ENCODE measurements at places on chromosomes 11 and 22.

- no peak for DNase-seq
Observed at GRCh38 chr11:10566257-10566957, 2.1 kb downstream of the LYVE1 start.

DNA sequence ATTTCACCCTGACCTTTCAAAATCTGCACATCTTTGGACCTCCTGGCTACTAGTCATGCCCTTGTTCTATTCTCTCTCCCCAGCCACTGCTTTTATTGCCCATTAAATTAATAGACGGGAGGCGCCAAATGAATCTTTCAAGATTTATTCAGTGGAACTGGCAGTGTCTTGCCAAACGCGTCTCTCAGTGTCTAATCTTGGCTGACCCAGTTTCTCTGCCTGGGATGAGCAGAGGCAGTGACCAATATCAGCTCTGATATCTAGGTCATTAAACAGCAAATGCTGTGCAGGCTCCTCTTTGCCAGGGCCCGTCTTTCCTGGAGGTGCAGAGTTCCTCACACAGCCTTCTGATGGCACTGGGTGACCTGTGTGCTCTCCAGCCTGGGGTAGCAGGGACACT lies 74.0 kb downstream of the TRAF6 start:
- DNase-seq, result no peak

DNA sequence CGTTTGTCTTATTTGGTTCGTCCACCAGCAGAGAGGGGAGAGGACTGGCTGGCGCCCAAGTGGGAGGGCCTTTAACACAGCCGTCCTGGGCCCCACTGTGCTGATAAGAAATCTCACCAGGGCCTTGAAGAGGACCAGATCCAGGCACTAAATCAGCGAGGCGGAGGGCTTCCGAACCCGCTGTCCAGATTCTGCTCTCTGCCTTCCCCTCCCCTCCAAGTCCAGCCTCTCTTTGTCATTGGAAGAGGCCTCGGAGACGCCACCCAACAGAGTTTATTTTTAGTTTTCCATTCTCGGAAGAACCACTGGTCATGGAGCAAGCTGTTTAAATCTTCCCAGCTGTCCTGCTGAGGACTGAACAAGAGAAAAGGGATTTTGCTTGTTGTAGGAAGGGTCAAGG lies 9.3 kb upstream of the FXYD6 start:
- DNase-seq, result no peak

DNA sequence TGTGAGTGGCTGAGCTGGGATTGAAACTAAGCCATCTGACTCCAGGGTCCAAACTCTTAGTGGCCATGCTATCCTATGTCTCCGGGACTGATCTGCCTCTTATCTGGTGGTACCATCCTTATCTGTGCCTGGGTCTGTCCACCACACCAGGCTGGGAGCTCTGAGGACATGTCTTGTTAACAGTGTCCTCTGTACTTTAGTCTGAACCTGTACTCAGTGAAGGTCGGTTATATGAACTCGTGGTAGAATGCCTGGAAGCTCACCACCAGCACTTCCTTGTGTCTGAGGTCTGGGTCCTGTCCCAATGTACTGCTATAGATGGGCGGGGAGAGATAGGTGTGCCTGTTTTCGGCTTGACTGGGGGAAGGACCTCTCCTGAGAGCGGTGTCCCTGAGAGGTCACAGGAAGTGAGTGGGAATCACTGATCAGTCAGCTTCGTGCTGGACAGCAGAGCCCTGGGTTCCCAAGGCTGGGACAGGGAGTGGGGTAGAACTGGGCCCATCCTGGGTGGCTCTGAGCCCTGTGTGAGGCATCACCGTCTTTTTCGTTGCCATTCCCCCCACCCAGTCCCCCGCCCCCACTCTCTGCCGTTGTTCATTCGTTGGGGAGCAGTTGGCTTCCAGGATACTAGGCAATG lies 8.9 kb downstream of the MYO7A start:
- no peak for DNase-seq

DNA sequence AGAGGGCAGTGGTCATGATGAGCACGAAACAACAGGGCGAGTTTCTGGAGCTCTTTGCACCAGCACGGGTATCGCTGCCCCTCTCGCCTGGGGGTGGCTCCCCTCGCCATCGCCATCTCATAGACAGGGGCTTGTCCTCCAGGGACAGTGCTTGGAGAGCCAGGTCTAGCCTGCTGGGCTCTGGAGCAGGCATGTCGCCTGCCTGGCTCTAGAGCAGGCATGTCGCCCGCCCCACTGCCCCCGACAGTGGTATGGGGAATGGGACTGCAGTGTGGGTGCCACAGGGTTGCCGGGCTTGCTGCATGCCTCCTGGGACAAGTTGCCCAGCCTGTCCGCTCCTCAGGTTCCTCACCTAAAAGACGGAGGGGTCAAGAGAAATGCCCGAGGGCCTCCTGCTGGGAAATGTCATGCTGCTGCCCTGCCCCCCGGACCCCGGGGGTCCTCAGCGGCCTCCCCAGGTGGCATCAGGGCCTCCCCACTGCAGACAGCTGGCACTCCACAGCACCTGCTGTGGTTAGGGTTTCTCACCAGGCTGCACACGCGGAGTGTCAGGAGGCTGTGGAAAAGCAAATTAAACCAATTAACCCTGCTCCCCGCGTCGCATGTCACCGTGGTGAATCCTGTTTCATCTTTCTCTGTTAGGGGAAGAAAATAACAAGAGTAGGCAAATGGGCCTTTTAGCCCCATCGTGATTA lies 403.0 kb downstream of the TBC1D22A start:
- no peak for DNase-seq

DNA sequence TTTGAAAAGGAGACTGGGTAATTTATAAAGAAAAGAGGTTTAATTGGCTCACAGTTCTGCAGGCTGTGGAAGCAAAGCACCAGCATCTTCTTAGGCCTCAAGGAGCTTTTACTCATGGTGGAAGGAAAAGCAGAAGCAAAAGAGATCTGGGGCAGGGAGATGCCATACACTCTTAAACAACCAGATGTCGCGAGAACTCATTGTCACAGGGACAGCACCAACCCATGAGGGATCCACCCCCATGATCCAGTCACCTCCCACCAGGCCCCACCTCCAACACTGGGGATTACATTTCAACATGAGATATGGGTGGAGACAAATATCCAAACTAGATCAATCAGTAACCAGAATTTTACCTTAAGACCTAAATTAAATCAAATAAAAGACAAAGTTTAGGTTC lies 87.2 kb downstream of the C11orf91 start:
- DNase-seq, result no peak

DNA sequence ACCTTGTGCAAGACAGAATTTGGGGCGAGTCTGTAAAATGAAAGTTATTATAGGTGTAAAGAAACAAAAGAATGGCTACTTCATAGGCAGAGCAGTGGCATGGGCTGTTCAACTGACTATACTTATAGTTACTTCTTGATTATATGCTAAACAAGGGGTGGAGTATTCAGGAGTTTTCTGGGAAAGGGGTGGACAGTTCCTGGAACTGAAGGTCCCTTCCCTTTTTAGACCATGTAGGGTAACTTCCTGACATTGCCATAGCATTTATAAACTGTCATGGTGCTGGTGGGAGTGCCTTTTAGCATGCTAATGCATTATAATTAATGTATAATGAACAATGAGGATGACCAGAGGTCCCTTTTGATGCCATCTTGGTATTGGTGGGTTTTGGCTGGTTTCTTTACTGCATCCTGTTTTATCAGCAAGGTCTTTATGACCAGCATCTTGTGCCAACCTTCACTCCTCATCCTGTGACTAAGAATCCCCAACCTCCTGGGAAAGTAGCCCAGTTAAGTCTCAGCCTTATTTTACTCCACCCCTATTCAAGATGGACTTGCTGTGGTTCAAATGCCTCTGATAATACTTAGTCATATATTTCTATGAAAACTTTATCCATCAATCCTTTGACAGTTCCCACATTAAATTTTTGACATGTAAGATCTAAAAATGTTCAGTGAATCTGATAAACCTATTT lies 118.6 kb downstream of the ARHGAP42 start:
- no peak for DNase-seq

DNA sequence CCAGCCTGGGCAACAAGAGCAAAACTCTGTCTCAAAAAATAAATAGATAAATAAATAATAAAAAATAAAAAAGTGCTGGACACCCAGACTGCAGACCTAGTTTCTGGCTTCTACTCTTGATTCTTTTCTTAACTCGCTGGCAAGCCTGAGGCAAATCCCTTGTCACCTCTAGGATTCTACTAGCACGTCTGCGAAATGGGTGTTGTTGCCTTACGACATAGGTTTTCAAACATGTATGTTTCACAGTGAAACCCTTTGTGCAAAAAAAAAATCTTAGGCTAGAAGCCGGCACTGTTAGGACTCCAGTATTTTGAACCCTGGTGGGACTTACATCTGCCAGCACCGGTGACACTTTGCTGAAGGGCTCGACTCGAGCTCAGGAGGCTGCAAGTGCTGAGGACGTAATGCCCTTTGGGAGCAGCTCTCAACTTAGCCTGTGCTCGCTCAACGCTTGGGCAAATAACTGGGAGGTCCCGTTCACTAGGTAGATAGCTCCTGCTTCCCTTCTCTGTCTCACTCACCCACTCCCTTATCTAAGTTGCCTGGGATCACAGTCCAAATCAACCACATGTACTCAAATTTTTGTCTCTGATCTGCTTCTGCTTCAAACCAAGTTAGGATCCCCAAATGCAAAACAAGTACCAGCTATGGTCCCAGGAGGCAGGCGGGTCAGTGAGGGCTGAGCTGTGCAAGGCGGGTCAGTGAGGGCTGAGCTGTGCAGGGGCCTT lies 34.7 kb upstream of the MYH9 start:
- no peak for DNase-seq

DNA sequence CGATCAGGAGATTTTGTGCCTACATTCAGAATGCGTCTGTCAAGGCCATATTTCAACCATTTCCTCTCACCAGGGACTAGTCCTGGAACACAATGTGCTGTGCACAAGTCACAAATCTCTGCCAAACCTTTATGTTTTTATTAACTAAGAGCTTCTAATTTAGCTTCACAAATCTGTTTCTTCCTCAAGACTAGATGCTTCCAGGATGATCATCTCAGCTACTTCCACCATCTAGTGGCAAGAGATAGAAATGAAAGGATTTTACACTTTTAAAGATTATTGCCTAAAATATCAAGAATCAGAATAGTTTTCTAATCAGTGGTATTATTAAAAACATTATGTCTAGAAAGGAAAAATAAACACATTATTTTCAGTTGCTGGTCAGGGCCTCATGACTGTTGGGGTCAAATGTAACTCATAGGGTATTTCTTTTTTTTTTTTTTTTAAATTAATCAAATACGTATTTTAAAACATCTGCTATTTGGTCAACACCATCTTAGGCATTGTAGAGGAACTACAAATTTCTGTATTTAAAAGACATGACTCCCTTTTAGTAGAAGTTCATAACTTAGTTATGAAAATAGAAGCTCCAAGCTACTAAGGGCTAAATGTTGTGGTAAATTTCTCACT lies 1102.6 kb downstream of the DLG2 start:
- no peak for DNase-seq

DNA sequence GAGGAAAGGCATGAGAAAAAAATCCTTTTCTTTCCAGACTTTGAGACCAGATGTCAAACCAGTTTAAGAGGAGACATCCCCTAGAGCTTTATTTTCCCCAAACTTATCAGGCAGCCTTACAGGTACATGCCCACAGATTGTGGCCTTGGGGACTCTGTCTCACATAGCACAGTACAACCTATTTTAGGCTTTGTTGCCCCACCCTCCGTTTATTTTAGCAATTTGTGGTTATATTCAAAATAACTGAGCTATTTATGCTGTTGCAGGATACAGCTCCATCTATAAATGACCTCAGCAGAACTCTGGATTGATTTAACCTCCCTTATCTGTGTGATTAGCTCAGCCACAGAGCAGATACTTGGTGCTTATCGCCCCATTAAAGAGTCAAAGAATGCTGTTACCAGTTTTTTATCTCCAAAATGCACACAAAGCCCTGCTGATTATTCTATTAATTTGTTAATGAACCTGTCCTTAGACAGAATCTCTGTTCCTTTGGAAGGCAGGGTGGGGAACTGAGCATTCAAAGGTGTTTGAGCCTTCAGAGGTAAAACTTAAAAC lies 525.2 kb downstream of the OPCML start:
- no peak for DNase-seq

GRCh38 chr22:38350444-38351359 lies 33.5 kb upstream of the CSNK1E start:
- DNase-seq, result no peak

DNA sequence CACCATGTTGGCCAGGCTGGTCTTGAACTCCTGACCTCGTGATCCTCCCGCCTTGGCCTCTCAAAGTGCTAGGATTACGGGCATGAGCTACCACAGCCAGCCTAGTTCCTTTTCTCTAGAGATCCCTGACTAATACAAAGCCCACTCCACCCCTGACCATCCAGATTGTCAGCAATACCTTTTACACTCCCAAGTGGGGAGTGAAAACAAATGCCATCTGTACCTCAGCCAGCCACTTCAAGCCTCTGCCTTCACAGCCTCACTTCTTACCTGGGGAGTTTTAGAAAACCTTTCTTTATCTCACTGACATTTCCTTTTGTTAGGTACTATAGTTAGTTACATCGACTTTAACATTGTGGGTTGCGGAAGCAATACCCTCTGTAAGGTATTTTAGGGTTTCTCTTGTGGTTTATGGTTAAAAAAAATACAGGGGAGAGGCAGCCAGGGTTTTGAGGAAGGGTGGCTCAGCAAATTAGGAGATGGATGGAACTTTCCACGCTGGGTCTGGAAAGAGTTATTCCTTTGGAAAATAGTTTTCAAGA lies 8.9 kb downstream of the TOM1 start:
- DNase-seq, result no peak

DNA sequence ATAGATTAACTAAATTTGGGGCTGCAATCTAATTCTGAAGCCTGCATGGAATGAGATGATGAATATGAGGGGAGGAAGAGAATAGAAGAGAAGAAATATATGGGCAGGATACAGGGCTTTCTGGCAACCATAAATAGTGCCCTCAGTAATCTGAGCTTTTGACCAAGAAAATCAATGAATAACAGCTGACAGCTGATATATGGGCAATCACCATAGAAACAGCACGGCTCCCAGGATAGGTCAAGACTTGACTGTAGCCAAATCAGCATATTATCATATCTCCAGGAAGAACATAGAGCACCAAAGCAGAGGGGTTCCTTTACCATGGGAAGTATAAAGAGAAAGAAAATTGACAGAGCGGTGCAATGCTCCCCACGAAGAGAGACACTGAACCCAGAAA lies 643.8 kb upstream of the TENM4 start:
- no peak for DNase-seq

- DNase-seq, result no peak
Observed at GRCh38 chr11:29317694-29318093, 699.1 kb downstream of the KCNA4 start.
